HFFc6 (cell line): ENCODE measurements at places on chromosomes 7 and 10. TPM values are rescaled to one million over a fixed set of nuclear protein-coding genes. Genes with fewer than 3 reads are reported as not detected.

DNA sequence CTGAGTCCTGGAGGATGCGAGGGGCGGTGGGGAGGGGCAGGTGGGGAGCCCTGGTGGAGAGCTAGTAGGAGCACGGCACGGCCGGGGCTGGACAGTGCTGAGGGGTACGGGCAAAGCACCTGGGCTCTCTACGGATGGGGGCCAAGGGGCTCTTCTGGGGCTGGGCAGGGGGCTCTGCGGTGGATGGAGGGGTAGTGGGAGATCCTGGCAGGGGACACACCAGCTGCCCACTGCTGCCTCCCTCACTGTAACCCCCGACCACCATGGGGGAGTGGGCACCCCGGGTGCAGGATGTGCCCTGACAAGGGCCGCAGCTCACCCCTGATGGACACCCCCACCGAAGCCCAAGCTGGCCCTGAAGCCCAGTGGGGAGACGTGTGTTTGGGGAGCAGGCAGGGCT, 203.3 kb downstream of the ELFN1 start:
- H3K36me3 ChIP-seq, result peaks cover 7% of the 10 kb centered on the region; the same call in 1 of the 2 replicates
- H3K4me1 ChIP-seq, result no peaks in the 10 kb centered on the region
- no peak overlapping the region for H3K27ac ChIP-seq
- DNase-seq, result no peak
- H3K27me3 ChIP-seq, result no peaks in the 10 kb centered on the region

DNA sequence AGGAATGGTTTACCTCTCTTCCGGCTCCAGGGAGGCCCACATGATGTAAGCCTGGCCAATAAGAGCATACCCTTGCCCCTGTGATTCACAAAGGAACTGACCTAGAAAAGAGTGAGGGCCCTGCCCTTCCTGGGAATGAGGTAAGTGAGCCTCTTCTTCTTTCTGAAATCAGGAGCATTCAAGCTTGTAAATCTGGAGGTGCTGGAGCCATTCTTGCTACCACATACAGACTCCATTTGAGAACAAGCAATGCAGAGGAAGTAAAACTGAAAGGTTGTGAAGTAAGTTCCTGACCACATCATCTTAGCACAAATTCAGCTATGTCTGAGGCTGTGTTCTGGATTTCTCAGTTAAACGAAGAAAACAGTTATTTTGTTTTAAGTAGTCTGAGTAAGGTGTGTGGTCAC, 132.2 kb downstream of the CD36 start:
- no peak for DNase-seq
- peak overlapping the region; percentile 28; the same call in 1 of the 2 replicates for H3K27ac ChIP-seq
- peaks cover 73% of the 10 kb centered on the region for H3K4me1 ChIP-seq

- no peaks in the 10 kb centered on the region for H3K36me3 ChIP-seq
- H3K4me1 ChIP-seq, result peaks cover 62% of the 10 kb centered on the region
- H3K27ac ChIP-seq, result no peak overlapping the region
- no peaks in the 10 kb centered on the region; the same call in 1 of the 2 replicates for H3K27me3 ChIP-seq
- DNase-seq, result no peak
Measured at GRCh38 chr7:151107882-151108281, 21.6 kb downstream of the AGAP3 start.

DNA sequence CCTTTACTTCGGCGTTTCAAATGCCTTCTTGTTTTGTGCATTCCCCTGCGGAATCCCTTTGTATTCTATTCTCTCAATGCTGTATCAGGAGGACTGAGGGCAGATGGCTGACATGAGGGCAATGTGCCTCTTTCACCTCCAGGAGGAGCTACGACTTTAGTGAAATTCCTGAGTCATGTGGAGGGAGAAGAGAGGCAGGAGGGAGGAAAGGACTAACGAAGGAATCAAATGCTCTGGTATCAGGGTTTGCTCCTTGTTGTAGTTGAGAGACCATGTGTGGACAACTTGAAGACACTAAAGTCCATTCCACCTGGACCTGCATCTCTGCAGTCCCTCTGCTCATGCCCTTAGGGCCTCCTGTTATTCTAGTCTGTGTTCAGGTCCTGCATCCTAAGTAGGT, 40.2 kb upstream of the PRSS58 start:
- H3K4me3 ChIP-seq, result no peak overlapping the region
- no peaks in the 10 kb centered on the region for H3K36me3 ChIP-seq
- H3K4me1 ChIP-seq, result no peaks in the 10 kb centered on the region
- H3K27ac ChIP-seq, result no peak overlapping the region

Gene RNF32
- 0.94 to 2.5 TPM (median 2.0 TPM) in 3 replicates for total RNA-seq

Gene AMPH
- total RNA-seq, result 4.4 to 6.1 TPM (median 4.7 TPM) in 3 replicates

Gene SPDYE1
- not detected in 3 replicates for total RNA-seq
